Activated CD8-positive, alpha-beta memory T cell treated with anti-CD3 and anti-CD28 coated beads, Interleukin-2, amount 50 U/mL, for 48 hours (primary cell): ENCODE measurements at places on chromosomes 7 and 10.

DNA sequence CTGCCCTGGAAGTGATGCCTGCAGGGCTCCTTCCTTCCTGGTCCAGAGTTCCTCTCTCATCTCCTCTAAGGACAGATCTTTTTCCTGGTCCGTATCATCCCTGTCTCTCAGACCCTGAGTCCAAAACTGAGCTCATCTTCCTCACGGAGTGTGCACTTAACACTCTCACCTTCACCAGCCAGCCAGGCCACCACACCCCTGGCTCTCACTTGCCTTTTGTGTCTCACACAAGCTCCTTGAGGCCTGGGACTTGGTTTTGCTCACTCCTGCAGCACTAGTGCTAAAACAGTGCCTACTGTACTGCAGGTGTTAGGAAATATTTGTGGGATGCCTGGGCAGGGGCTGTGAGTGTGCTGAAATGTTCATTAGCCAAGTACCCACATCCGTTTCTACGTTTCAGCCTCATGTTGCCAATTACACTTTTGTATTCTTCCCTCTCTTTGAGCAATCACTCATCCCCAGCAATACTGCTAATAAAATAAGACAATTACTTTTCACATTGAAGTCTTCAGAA lies 21.4 kb upstream of the PARP12 start:
- no peak for DNase-seq

GRCh38 chr10:114713525-114714090 lies 55.5 kb upstream of the ABLIM1 start:
- DNase-seq = no peak

GRCh38 chr7:17105701-17106100 lies 192.8 kb upstream of the AHR start:
- no peak for DNase-seq

GRCh38 chr10:97475936-97476594 lies 22.2 kb downstream of the MMS19 start:
- no peak for DNase-seq

GRCh38 chr10:72097448-72098300 lies 9.3 kb upstream of the SPOCK2 start:
- DNase-seq = no peak

- no peak for DNase-seq
These were observed 241.3 kb upstream of the MYO3A start for GRCh38 chr10:25692761-25693160.

- no peak for DNase-seq
These were observed 63.5 kb downstream of the ADAM12 start for GRCh38 chr10:126324826-126325225.

DNA sequence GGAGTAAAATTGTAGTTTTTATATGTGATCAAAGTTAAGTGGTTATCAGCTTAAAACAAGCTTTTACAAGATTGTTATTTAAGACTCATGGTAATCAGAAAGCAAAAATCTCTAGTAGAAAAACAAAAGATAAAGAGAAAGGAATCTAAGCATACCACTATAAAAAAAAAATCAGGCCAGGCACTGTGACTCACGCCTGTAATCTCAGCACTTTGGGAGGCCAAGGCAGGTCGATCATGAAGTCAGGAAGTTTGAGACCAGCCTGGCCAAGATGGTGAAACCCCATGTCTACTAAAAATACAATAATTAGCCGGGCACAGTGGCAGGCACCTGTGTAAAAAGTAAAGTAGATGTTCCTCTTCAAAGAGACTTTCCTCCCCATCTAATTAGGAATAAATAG lies 265.9 kb upstream of the NRP1 start:
- DNase-seq = no peak

DNA sequence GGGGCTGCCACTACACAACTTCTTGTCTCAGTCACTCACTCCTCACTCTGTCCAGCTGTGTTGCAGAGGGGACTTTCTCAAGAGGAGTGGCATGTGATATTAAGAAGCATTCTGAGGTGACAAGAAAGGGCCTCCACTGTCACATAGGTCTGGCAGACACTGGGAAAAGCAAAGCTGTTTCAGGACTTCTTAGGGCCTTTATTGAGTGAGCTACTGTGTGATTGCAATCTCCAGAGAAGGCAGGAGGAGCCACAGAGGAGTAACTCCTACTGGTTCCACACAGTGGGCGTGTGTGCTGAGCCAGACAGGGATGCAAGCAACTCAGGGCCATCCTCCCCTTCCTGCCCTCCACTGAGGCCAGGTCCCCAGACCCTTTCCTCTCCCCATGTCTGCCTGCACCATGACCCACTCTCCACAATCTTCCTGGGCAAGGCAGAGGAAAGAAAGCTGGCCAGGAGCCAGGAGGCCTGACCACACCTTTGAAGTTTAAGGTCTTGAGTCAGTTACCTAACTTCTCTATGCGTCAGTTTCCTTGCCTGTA lies 262.0 kb upstream of the ZMIZ1 start:
- DNase-seq = no peak

- no peak for DNase-seq
These were observed 1.8 kb downstream of the LRRC17 start for GRCh38 chr7:102914585-102914984.

- no peak for DNase-seq
These were observed 1283.9 kb upstream of the CELF2 start for GRCh38 chr10:9733766-9734165.

DNA sequence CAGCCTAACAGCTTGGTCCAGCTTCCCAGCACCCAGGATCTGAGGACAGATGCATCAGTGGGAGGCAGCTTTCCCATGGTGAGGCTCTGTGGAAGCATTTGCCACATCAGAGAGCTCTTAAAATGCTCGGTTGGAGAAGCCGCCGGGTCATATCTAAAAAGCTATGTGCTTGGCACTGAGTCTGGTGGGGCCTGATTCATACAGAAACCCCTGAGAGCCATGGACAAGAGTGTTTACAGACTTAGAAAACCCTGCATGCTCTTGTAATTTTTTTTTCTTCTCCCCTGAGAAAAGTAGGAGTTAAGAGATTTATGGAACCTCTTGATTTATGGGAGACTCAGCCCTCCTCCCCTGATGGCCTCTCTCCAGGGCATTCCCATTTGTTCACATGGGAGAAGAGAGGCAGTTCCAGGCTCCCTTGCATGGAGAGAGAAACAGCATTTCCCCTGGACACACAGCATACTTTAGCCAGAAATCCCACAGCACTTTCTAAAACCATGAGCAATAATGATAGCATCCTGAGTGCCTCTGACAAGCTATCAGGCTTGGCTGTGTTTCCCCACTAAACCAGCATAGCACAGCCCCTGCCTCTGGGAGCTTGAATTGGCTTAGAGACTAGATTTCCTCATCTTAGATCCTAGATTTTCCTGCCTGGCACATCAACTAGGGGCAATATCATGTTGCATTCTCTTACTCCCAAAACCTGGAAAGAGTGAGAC lies 322.1 kb upstream of the AUTS2 start:
- no peak for DNase-seq
